Suppressor macrophage (primary cell): ENCODE measurements at places on chromosomes 3 and 15.

DNA sequence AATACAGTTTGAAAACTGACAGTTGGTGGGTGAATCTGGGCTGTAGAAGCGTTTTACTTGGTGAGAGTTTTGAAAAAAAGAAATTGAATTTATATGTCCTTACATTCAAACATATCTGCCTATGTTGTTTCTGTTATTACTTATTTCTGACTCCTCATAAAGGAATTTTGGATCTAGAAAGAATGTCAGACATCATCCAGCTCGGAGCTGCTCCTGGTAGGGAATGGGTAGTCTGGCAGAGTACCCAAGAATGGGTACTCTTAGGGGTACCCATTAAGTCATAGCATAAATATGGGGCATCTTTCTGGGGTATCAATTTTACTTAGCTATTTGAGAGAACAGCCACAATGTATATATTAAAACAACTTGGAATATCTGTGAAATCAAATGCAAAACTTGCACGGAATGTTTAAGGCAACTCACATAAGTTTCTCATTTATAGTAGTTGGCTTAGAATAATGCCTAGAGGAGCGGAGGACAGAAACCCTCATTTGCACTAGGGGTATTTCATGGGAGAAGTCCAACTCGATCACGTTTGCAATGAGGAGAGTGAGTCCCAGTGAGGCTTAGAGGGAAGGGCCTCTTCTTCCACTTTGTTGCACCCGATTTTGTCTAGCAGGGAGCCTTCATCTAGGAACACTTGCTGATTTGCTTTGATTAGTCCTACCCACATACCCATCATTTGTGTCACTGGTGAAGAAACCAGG is 2.4 kb upstream of the LARP6 start:
- DNase-seq: no peak

GRCh38 chr3:169232863-169233262 is 430.6 kb downstream of the MECOM start:
- DNase-seq: no peak

DNA sequence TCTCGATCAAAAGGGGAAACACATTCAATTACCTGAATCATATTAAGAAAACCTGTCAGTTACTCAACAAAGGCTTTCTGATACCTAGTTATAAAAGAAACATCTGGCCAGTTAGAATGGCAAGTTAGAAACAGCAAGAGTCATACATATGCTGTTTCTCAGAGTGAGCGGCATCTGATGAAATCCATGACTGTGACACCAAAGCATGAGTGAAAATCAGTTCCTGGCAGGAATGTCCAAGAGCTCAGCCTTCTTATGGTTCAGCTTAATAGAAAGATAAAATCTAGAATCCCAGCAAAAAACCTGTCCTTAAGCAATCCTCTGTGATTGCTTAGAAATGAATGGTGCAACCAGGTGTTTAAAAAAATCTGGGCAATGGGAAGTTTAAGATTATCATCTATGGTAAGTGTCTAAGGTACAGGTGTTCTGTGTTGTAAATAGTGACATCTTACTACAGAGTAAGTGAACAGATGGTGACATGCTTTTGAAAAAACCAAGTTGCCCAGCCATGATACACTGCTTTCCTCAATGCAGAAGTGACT is 18.8 kb downstream of the B4GALT4 start:
- no peak for DNase-seq

DNA sequence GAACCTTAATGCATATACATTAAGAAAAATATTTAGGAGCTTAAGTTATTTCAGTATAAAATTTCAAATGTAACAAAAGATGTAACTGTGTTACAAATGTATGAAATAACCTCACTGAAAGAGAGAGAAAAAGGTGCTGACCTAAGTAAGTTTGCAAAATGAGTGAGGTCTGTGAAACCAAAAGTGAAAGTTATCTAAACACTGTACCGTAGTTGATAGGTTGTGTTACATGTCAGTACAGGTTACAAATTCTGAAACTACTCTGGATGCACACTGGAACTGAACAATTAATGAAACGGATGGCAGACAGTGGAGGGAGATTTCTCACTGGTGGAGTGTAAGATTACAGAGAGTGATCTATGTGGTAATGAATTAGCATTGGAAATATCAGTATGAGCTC is 420.7 kb downstream of the ZNF385D start:
- DNase-seq: no peak

DNA sequence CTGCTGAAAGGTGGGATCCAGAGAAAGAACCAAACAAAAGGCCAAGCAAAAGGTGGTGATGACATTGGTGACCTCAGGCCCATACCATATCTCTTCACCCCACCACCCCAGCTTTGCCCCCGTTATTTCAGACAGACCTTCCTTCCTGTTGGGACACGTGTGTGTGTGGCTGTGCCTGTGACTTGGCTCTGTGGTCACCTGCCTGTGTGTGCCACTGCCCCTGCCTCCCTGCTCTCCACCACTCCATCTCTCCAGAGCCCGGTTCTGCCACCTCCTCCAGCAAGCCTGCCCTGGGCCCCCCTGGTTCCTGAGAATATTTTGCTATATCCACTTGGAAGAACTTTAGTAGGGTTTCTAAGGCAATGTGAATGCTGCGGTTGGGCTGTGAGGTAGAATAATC is 28.6 kb upstream of the TLE3 start:
- DNase-seq: no peak
